ENCODE measurements at places on chromosomes 3 and 15. TPM values are rescaled to one million over a fixed set of nuclear protein-coding genes. Genes with fewer than 3 reads are reported as not detected.

The LRRC31 gene
- not detected for total RNA-seq

The TRANK1 gene
- total RNA-seq, result 1.9 TPM

The ACTRT3 gene
- 3.5 TPM for total RNA-seq

The HEXA gene
- 64.1 TPM for total RNA-seq

The CLDN1 gene
- 5.4 TPM for total RNA-seq

The TF gene
- not detected for total RNA-seq

The CD200R1 gene
- not detected for total RNA-seq

The GOLGA8Q gene
- 0.21 TPM for total RNA-seq

The ANKDD1A gene
- 2.9 TPM for total RNA-seq

The NPAP1 gene
- not detected for total RNA-seq

The CCDC39 gene
- total RNA-seq, result not detected

The FOXL2 gene
- total RNA-seq, result 0.42 TPM

The ALG3 gene
- total RNA-seq, result 36.8 TPM

The CACNA2D3 gene
- total RNA-seq, result not detected

Data from foreskin keratinocyte (primary cell).